Smooth muscle cell of trachea (primary cell): ENCODE measurements at places on chromosomes 12 and 14. TPM values are rescaled to one million over a fixed set of nuclear protein-coding genes. Genes with fewer than 3 reads are reported as not detected.

HOMEZ gene
- 4.2 and 8.6 TPM in 2 replicates for total RNA-seq

ADAM21 gene
- 0.99 and 1.5 TPM in 2 replicates for total RNA-seq

KLRC3 gene
- not detected in 2 replicates for total RNA-seq

TRHDE gene
- 26.5 and 42.5 TPM in 2 replicates for total RNA-seq

INHBC gene
- total RNA-seq, result not detected in 2 replicates

GPRC5D gene
- 0.15 TPM in 1 of 2 replicates, not detected in the other for total RNA-seq

TUNAR gene
- not detected in 2 replicates for total RNA-seq

CLEC9A gene
- not detected in 2 replicates for total RNA-seq

SERPINA9 gene
- 0.50 TPM in 1 of 2 replicates, not detected in the other for total RNA-seq

MORN3 gene
- total RNA-seq, result 0.33 and 0.73 TPM in 2 replicates

SPIC gene
- not detected in 2 replicates for total RNA-seq

ASPG gene
- total RNA-seq, result not detected in 2 replicates

ARMH4 gene
- total RNA-seq, result 5.5 and 5.8 TPM in 2 replicates

LRRC10 gene
- not detected in 2 replicates for total RNA-seq

CIROP gene
- total RNA-seq, result 1.7 TPM in 2 replicates

CLEC1B gene
- total RNA-seq, result not detected in 2 replicates

KRT5 gene
- 0.50 and 6.7 TPM in 2 replicates for total RNA-seq

SSPN gene
- 10.9 and 15.1 TPM in 2 replicates for total RNA-seq

TMEM233 gene
- under 0.01 TPM in 2 replicates for total RNA-seq

SELPLG gene
- 1.2 and 4.1 TPM in 2 replicates for total RNA-seq

DNAH10 gene
- total RNA-seq, result 0.15 and 0.17 TPM in 2 replicates

PTPRO gene
- 1.2 and 2.3 TPM in 2 replicates for total RNA-seq

REM2 gene
- total RNA-seq, result 0.17 and 0.29 TPM in 2 replicates

GPR65 gene
- total RNA-seq, result under 0.01 TPM in 1 of 2 replicates, not detected in the other

PGF gene
- total RNA-seq, result 14.8 and 22.5 TPM in 2 replicates

DDIT3 gene
- 57.2 and 89.6 TPM in 2 replicates for total RNA-seq

FAR2 gene
- 12.1 and 13.2 TPM in 2 replicates for total RNA-seq

AKAP3 gene
- 2.6 and 3.6 TPM in 2 replicates for total RNA-seq

POLE gene
- total RNA-seq, result 11.1 and 24.1 TPM in 2 replicates

KRT84 gene
- total RNA-seq, result not detected in 2 replicates

PMEL gene
- 0.33 and 1.6 TPM in 2 replicates for total RNA-seq

GSC gene
- 0.33 TPM in 1 of 2 replicates, not detected in the other for total RNA-seq

OR10G3 gene
- not detected in 2 replicates for total RNA-seq

PLEKHG7 gene
- not detected in 2 replicates for total RNA-seq

CCDC177 gene
- total RNA-seq, result under 0.01 TPM in 2 replicates

ADAMTS20 gene
- not detected in 2 replicates for total RNA-seq

ENDOU gene
- total RNA-seq, result 0.17 and 0.29 TPM in 2 replicates

KLHL33 gene
- total RNA-seq, result 0.17 and 0.29 TPM in 2 replicates

C12orf50 gene
- 0.17 TPM in 1 of 2 replicates, not detected in the other for total RNA-seq

NKX2-1 gene
- not detected in 2 replicates for total RNA-seq
